ENCODE measurements at places on chromosomes 4 and X.
A peak's percentile ranks its signal among the peaks of the same experiment; 100 is the strongest.

DNA sequence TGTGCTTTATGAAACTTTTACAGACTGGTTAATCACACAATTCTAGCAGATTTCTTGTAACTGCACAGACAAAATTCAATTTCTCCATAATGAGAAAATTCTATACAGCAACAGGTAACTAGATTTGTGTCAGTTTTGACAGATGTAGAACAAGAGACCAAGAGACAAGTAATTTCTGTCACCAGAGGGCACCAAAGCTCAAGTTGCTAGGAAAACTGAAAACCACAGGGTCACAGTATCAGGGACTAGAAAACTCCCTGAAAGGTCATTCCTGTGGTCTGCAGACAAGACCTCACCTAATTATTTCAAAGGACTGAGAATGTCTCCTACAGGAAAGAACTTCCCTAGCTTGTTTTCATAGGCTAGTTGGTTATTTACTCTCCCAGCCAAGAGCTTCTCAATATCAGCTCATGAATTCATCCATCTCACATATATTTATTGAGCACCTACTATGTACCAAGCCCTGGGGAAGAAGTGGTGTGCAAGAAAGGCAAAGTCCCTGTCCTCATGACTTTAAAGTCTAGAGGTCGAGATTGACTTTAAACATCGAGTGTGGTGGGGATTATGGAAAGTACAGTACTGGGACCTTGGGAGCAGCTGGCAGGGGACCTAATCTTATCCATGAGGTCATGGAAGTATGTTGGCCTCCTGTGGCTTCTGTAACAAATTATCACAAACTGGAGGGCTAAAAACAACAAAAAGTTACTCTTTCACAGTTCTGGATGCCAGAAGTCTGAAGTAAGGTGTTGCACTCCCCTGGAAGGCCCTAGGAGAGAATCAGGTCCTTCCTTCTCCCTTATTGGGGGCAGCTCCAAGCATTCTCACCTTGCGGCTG lies 47.8 kb upstream of the SETD7 start:
- no peak for DNase-seq

- DNase-seq, result no peak
Measured at GRCh38 chr4:61342061-61342460, 141.9 kb downstream of the ADGRL3 start.

DNA sequence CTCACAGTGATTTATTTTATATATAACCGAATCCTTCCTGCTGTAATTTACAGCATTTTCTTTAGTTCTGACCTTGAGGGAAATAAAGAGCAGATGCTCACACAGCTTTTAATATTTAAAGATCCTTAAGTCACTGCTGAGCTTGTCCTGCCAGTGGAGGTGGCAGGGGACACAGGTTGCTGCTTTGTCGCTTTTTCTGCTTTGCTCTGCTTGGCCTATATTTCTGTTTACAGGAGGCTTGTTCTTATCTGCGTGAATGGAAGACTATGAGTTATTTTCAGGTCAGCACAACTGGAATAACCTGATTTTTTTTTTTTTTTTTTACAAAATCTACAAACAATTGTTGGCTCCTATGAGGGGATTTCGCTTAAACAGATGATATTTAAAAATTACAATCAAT lies 2.3 kb downstream of the TXK start:
- DNase-seq, result no peak

- no peak for DNase-seq
Measured at GRCh38 chrX:72205706-72206105, 24.1 kb downstream of the PIN4 start.

GRCh38 chr4:110630688-110631402 lies 8.0 kb upstream of the PITX2 start:
- no peak for DNase-seq

- no peak for DNase-seq
Measured at GRCh38 chr4:141192564-141192963, 28.1 kb upstream of the ZNF330 start.

DNA sequence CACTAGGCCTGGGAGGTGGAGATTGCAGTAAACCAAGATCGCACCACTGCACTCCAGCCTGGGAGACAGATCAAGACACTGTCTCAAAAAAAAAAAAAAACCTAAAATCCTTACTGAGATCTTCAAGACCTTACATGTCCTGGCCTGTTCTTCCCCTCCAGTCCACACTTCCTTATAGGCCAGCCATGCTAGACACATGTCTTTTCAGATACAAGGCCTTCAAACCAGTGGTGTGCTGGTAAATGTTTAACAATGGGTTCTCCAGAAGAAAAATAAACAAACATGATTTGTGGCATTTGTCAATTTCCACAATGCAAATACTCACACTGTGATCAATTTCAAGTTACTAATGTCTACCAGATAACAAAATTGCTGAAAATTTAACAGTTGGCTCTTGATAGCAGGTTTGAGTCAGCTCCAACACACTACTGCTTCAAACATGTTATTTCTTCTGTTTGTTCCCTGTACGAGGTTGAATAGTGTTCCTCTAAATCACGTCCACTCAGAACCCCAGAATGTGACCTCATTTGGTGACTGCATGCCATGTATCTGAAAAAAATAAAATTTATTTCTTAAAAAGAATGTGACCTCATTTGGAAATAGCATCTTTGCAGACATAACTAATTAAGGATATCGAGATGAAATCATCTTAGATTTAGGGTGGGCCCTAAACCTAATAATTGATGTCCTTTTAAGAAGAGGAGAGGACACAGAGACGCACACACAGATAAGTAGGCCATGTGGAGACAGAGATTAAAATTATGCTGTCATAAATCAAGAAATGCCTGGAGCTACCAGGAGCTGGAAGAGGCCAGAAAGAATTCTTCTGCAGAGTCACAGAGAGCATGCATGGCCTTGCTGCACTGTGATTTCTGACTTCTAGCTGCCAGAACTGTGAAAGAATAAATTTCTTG lies 144.4 kb downstream of the ZNF674 start:
- no peak for DNase-seq

GRCh38 chrX:131288738-131289511 lies at the start of gene IGSF1:
Gene IGSF1, minus strand, starts transcription at chrX:131289306. Its CDS starts 2,632 bp downstream, at chrX:131286674.
- DNase-seq, result peak; percentile 7

DNA sequence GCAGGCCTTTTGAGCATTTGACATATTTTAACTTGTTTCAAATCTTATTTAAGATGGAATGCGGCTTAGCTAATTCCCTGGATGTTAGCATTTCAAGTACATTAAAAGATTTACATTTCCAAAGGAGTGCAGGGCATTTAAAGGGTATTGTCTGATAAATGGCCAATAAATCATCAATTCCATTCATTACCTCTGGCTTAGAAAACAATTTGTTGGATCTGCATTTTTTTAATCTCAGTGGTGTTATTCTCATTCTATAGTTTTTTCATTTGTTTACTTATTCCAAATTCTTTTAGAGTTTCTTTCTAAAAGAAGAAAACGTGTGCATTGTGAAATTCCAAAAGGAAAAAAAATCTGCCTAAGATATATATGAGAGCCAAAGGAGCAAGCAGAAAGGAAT lies 1.3 kb upstream of the NLRP2B start:
- no peak for DNase-seq

DNA sequence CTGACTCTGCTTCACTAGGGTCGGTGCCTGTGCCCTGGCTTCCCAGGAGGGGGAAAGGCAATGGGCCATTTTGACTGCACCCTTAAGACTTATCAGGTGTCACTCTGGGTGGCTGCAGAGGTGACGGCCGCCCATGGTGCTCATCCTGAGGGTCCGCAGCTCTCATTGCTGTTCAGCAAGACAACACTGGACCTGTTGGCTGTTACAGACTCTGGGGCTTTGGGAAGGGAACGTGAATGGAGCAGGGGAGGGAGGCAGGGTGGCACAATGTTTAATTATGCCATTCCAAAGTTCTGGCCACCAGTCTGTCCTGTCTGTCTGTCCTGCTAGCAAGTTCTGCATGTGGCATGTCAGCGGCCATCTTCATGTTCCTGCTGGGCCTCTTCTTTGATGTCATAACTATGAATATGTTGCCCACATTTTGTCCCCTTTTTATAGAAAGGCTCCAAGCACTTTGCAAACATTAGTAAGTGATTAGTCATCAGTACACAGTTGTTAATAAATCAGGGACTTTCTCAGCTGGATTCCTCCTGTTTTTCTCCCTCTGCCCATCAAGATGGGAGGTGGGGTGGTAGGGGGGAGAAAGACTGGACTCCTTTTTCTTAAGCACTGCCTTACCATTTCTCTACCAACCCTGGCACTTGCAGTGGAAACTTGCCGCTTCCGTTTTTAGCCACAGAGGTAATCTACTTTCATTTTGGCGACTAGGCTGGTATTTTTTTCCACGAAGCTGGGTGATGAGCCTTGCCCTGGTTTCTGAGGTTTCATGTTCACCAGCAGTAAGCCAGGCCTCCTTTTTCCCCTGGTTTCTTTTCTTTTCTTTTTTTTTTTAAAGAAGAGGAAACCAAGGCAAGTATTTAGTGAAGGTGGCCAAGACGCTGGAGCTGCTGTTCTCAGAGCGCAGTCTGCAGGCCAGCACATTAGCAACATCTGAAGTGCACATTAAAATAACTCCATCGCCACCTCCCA lies 88.6 kb upstream of the TRIM2 start:
- DNase-seq, result no peak

GRCh38 chr4:38193236-38193863 lies 233.2 kb downstream of the PTTG2 start:
- no peak for DNase-seq
